Activated T-helper 1 cell treated with anti-CD3 and anti-CD28 coated beads, Interleukin-12 subunit alpha, Interleukin-12 subunit beta, Interleukin-2, Interleukin-4 antibody, amounts not matched to agents 30 ng/mL and 10 ng/mL and 1 ng/mL, durations not matched to agents 14 hours and 24 hours and 36 hours (primary cell): ENCODE measurements at places on chromosomes 5 and 9. TPM values are rescaled to one million over a fixed set of nuclear protein-coding genes. Genes with fewer than 3 reads are reported as not detected.

Gene KIF4B
- 0.05 TPM in 2 replicates for total RNA-seq

Gene DPM2
- 62.6 and 70.2 TPM in 2 replicates for total RNA-seq

Gene RNF130
- 7.6 and 7.7 TPM in 2 replicates for total RNA-seq

Gene PCDHB12
- not detected in 2 replicates for total RNA-seq

Gene ITGA1
- total RNA-seq = 2.2 and 2.5 TPM in 2 replicates

Gene LIFR
- 0.10 and 0.20 TPM in 2 replicates for total RNA-seq

Gene DMRT3
- total RNA-seq = not detected in 2 replicates

Gene GRXCR2
- total RNA-seq = not detected in 2 replicates

Gene TPM2
- 2.5 and 4.5 TPM in 2 replicates for total RNA-seq

Gene ARHGEF39
- total RNA-seq = 7.9 and 8.8 TPM in 2 replicates

Gene TAS2R1
- not detected in 2 replicates for total RNA-seq

Gene NMRK1
- total RNA-seq = 7.1 and 9.2 TPM in 2 replicates

Gene SOHLH1
- total RNA-seq = not detected in 2 replicates

Gene IFNA2
- total RNA-seq = not detected in 2 replicates

Gene CFAP90
- not detected in 2 replicates for total RNA-seq

Gene MARCHF3
- total RNA-seq = 5.2 and 5.9 TPM in 2 replicates

Gene STC2
- 25.4 and 27.7 TPM in 2 replicates for total RNA-seq

Gene LCN15
- total RNA-seq = not detected in 2 replicates

Gene PCDHGA3
- 0.10 TPM in 1 of 2 replicates, not detected in the other for total RNA-seq

Gene CCDC192
- not detected in 2 replicates for total RNA-seq

Gene KLF4
- total RNA-seq = 2.3 and 3.3 TPM in 2 replicates

Gene FRRS1L
- total RNA-seq = not detected in 2 replicates
